ENCODE measurements at places on chromosomes 4 and X.

- DNase-seq = no peak
Observed at GRCh38 chrX:154348646-154349358, 25.6 kb downstream of the FLNA start.

- no peak for DNase-seq
Observed at GRCh38 chrX:81957900-81958545, 756.1 kb downstream of the SH3BGRL start.

GRCh38 chr4:11566444-11567022, 137.8 kb upstream of the HS3ST1 start:
- DNase-seq = no peak

GRCh38 chr4:73698217-73698616, 42.2 kb upstream of the CXCL8 start:
- peak; percentile 79 for DNase-seq

GRCh38 chr4:3346146-3346545, 53.3 kb downstream of the RGS12 start:
- peak; percentile 22 for DNase-seq

DNA sequence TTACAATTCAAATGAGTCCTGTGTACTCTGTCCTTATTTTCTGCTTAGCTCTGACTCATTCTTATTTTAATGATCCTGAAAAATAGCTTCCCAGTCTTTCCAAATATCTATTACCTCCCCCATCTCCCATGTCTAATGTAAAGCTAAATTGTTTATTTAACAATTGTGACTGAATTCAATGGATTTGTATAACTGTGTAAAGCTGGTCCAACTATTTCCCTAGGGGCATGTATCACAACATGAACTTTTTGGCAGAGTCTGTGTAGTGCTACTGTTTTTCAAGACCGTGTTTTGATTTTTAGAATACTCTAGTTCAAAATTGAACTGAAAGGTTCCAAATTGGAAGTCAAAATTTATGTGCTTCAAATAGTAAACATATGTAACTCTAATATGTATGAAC, 67.8 kb downstream of the SPCS3 start:
- no peak for DNase-seq

DNA sequence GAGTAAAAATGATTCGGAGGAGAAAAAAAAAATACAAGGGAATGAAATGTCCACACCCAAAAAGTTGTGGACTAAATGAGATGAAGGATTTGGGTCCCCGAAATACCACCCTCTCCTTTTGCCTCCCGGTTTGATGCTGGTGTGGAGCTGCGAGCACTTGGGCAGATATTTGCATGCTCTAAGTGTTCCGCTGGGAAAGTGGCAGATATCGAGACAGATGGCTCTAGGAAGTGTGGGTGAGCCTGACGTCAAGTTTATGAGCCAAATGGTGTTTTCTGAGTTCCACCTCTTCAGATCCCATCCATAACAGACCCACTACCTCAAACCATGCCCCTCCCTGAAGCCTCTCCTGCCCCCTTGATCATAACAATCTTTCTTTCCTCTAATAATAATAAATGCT, 228.6 kb downstream of the QDPR start:
- no peak for DNase-seq

GRCh38 chrX:40933706-40934425, 151.4 kb upstream of the USP9X start:
- DNase-seq = no peak

Measured in epithelial cell of prostate (primary cell).